Adrenal gland (tissue), 19 donors: ENCODE measurements at places on chromosomes 6 and 20. TPM values are rescaled to one million over a fixed set of nuclear protein-coding genes. Genes with fewer than 3 reads are reported as not detected.
A peak's percentile ranks its signal among the peaks of the same experiment; 100 is the strongest.

DNA sequence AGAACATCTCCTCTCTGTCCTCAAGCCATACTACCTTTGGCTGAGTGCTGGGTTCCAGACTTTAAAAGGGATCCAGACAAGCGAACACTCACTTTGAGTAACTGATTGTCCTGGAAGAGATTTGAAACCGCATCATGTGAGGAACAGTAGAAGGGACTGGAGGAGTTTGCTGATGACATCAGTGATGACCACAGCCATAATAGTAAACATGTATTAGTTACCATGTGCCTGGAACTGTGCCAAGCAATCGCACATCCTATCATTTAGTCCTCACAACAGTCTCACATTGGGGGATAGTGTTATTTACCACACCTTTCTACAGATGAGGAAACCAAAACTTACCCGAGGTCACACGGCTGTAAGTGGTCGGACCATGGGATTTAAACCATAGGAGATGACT lies 39.8 kb downstream of the ARMC2 start:
- no peak for DNase-seq

Gene DHX16
- 23.9 TPM for total RNA-seq

Gene C20orf202
- not detected for total RNA-seq

Gene FAM83B
- not detected for total RNA-seq

- DNase-seq, result peak; percentile 96
Observed at GRCh38 chr20:36861875-36862801, 13.8 kb upstream of the TLDC2 start.

DNA sequence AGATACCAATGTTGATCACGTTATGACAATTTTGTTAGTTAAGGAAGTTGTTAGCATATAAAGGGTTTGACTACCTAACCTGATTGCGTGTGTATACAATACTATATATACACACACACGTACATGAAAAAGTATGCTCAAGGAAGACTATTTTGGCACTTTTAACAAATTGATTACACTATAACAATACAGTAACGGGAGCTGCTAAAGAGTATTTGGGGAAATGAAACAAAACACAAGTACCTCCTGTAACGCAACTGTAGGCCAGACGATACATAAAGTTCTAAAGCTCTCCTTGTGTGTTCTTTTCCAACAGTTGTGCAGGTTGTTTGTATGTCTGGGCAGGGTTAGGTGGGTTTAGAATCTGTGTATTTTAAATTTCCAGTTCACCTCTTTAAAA lies 98.7 kb downstream of the PLEKHG1 start:
- DNase-seq, result no peak

DNA sequence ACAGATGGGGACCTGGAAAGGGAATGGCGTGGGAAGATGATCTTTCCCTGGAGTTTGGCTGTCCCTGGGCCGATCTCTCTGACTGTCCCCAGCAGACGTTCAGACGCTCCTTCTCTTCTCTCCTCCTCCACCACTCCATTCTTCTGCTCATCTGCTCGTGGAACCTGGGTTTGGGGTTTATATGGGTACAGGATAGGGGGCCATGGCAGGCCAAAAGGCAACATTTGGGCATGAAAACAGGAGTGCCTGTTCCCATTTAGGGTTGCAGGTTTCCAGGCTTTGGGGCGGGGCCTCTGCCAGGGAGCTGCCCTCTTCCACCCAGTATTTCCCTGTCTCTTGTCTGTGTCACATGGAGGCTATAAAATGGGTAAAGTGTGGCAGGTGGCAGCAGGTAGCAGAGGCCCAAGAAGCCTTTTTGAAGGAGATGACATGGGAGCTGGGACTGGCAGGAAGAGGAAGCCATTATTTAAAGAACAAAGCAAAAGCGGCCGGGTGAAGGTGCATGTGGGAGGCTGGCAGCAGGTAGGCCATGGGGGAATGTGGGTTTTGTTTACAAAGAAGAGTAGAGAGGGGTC lies 203.7 kb downstream of the BMP7 start:
- no peak for DNase-seq

Gene SLC22A1
- total RNA-seq, result 1.8 TPM

DNA sequence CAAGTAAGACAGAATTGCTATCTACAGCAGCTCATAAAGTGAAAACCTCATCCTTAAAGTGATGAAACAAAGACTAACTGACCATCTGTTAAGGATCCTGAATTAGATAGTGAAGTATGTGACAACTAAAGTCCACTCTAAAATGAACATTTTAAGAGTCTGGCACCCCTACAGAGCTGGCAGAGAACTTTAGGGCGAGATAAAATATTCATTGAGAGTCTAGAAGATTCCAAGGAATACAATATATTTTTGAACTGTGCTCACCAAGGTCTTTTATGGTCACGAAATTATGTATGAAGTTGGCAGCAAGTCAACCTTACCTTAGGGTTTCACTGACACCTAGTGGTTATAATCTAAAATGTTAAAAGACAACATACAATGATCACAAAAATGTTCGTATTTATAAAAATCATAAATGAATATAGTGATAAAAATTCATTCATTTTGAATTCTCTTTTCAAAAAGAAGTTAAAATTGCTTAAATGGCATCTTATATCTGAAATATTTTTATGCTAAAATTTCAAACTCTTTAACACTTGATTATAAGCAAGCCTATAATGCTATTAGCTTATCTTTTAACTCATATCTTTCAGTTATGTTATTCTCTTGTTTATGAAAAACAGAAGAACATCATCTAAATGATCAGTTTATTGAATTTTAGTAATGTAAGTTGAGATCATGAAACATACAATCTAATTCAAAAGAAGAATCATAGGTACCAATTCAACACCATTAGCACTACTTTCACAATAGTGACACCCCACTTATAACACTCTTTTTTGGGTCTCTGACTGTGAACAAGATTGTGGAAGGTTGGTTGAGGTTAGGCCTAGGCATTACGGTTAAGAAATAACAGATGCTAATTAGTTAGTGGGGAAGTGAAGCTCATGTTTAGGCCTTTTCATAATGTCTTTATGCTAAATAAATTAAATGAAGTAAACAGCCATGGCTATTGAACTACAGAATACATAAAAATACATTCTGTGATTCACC lies 27.5 kb downstream of the RSPH3 start:
- DNase-seq, result no peak

Gene RFX6
- 0.27 TPM for total RNA-seq

GRCh38 chr6:94272327-94272726 lies 853.0 kb upstream of the EPHA7 start:
- DNase-seq, result no peak

Gene C6orf163
- total RNA-seq, result 4.0 TPM

DNA sequence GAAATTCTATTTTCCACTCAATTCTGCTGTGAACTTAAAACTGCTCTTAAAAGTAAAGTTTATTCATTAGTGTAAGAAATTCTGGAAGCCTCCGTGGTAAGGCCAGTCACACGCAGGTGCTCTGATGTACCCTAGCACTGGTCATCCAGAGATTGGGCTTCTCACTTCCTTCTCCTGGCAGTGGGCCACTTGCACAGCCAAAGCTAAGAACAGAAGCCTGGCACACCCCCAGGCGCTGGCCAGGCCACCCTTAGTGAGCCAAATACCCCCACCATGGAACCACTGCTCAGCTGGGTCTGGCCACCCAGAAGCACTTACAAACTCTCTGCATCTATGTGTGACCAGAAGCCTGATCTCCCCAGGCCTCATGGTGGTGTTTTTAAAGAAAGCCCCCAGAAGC lies 35.3 kb upstream of the ARFGEF2 start:
- no peak for DNase-seq

- DNase-seq, result no peak
Observed at GRCh38 chr6:8014947-8015346, 49.2 kb downstream of the BLOC1S5 start.

Gene VGLL2
- not detected for total RNA-seq

DNA sequence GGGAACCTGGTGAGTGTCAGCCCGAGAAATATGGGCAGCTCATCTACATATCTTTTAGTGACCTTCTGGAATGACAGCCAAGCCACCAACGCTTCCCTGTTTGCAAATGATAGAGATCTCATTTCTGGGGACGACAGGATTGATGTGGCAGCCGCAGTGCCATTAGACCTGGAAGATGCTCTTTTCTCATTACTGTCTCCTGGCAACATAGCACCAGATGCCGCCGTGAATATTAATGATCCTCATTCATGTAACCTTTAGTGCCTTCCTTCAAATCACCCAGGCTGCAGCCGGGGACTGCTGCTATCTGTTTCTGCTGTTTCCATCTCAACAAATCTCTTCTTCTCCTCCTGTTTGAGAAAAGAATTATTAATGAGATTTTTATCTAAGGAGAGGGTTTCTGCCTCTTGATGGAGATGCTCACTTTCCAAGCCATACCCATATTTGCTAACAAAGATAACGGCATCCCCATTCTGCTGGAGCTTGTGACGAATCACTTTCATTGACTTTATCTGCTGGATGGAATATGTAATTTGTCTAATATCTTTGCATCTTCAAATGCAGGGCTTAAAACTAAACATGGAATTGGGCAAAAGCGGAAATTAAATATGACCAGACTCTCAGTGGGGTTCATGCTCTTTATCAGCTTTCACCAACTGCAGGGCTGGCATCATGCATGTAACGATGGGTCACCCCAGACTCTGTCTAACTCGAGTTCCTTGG lies 74.8 kb upstream of the KIF16B start:
- no peak for DNase-seq

DNA sequence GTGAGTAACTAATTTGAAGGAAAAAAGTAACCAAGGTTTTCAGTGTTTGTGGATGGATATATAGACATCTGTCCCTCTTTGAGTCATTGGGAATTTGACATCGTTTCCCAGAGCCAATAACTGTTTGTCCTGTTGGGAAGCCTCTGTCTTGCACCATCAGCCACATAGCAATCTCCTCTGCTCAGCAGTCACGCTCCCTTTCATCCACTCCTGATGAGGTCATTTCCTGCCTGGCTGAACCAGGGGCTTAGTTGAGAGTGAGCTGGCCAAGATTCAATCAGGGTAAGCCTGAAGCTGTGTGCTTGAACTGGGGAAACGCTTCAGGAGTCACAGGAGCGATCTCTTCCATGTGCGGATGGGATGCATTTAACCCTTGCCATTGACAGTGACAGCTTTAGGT lies 121.5 kb upstream of the FOXQ1 start:
- no peak for DNase-seq
